ENCODE measurements at places on chromosomes 3 and 15.

GRCh38 chr3:169228522-169228921, 435.0 kb downstream of the MECOM start:
- no peak for DNase-seq

DNA sequence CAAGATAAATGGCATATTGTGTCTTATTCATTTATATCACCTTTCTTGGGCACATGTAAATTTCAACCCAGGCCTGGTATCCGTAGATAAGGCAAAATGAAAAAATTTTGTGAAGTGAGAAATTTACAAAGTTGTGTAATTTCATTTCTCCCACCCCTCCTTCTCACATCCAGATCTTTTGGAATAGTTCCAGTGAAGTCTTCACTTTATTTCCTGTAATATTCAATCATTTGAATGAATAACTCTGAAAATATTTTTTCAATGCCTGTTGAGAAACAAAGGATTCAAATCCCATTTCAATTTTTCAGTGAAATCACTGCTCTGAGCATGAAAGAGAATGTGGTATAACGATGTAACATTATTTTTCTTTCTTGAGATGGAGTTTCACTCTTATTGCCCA, 53.4 kb downstream of the BTLA start:
- no peak for DNase-seq

DNA sequence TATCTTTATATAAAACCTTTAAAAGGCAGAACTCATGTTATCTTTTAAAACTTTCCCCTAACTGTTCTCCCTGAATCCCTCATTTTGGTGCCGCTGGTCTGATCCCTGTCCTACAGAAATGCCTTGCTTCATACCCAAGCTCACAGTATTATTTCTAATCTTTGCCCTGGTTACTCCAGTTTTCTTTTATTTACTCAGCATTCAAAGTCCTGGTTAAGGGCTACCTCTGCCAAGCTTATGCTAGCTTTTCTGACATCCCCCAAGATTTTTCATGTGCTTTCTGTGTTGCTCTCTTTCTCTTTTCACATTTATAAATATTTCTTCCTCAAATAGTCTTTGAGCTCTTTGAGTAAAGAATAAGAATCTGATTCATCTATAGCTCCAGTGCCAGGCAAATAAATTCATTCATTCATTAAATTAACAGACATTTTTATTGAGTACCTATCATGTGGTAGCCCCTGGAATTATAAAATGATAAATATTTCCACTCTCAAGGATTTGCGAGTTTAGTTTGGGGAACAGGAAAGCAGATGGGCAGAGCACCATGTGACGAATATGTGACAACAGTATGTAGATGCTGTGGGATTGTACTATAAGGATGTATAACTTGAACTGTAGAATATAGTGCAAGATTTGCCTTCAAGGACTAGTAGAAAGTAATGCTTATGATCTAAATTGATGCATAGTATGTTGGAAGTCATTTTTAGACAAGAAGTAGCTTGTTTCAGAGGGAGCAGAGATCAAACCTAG, 247.5 kb downstream of the LPP start:
- no peak for DNase-seq

DNA sequence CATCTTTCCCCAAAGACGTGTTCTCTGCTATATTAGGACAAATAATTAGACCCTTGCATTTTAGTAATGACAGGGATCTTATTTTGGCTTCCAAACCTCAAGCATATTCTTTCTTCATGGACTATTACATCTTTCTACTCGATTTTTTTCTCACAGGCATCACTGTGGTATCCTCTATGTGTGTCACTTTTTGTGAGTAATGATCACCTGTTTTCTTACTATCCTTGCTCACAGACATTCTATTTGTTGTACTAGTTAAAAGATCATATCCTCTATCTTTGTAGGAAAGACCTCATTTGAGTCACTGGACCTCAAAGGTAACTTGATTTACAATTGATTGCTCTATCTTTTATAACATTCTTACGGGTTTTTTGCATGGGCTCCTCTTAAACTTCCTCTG, 6.8 kb downstream of the C3orf80 start:
- DNase-seq: no peak

GRCh38 chr3:43097400-43098080, 8.3 kb downstream of the POMGNT2 start:
- no peak for DNase-seq

DNA sequence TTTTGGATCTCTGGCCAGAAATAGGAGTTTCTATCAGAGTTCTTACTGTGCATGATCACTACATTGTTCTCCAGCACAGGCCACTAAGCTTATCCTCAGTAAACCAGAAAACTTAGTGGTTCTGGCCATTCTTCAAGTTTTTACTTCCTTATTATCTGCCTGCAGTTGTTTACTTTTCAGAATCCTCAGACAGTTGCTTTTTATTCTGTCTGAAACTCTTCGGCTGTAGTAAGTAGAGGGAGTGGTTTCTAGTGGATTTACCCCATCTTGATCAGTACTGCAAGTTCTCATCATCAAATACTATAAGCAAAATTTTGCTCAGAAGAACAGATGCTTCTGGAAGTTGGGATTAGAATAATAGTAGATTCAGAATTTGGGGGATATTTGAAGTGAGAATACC, 193.0 kb upstream of the RARB start:
- DNase-seq: no peak

- DNase-seq: no peak
These were observed 10.8 kb downstream of the CMTM8 start for GRCh38 chr3:32249184-32249782.

DNA sequence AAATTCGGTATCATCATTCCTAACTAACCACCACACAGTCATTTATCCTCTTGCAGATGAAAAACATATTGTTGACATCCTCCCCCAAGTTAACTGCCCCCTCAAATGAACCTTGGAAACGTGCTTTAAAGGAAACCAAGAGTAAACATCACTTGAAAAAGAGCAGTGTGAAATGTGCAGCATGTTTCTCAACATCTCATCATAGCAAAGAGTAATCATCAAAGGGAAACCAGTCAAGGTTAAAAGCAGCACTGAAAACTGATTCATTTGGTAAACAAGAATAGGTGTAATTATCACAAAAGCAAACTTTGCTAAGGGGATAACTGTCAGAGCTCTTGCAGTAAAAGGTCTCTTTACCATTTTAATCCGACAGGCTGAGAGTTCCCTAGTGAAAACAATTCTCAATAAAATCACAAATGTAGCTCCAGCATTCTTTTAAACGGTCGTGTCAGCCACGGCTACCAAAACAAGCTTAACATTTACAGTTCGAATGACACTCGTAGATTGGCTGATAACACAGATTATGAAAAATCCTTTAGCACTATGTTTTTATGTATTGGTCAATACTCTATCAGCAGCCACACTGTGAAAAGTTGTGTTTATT, 461.0 kb downstream of the GBE1 start:
- no peak for DNase-seq

DNA sequence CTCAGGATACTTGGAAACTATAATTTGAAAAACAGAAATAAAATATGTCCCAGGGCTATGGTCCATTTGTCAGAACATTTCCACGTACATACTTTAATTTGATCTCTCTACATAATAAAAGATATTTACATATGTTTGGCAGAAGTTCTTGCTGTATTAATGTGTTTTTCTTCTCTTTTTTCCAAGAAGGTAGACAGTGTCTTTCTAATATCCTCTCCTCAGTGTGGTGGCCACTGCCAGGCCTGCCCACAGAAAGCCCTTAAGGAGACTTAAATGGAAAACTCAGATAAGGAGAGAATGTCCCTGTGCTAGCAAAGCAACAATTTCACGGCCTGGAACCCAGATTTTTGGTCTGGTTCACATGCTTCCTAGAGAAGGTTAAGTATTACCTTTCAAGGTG, 76.5 kb upstream of the ARHGEF26 start:
- DNase-seq: no peak

DNA sequence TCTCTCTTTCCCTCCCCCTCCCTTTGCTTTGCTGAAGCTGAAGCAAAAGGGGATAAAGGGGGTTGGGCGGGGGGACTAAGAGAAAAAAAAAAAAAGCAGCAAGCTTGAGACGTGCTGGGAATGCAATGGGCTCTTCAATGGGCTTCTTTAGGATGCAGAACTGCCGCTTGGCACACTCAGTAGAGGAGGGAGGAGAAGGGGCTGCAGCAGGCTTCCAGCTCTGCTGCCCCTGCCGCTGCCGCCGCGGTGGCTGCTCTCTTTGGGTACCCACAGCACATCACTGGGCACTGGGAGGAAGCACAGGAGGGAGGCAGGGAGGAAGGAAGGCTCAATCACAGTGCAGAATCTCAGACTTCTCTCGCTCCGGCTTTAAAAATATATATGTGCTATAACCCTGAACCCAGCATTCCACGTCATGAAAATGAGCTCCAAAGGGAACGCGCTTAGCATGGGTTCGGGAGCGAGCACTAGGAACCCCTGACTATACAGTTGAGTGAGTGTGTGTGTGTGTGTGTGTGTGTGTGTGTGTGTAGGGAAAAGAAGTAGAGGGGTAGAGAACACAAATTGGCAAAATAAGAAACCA, 3.5 kb downstream of the SLITRK3 start:
- no peak for DNase-seq

- DNase-seq: no peak
These were observed 127.6 kb downstream of the RYR3 start for GRCh38 chr15:33438396-33438795.

GRCh38 chr3:33803894-33804526, 5.6 kb downstream of the PDCD6IP start:
- DNase-seq: no peak

- DNase-seq: no peak
These were observed 1215.5 kb downstream of the ROBO2 start for GRCh38 chr3:78255403-78255802.

DNA sequence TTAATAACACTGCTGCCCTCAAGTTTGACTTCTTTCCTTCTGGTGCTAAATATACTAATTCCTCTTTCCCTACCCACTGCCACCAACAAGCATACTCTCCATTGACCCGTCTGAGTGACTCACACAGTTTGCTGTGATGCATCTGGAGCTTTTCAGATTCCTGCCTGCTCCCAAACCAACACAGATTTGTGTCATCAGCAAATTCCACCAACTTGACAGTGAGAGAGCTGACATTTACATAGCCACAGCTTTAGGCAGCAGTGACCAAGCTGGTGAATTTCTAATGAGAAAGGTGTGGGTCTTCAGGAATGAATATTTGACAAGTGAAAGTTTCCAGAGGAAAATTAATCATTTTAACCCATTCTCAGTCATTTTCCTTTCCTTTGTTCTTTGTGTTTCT, 96.5 kb upstream of the PRICKLE2 start:
- no peak for DNase-seq

GRCh38 chr3:66812136-66812535, 186.0 kb upstream of the KBTBD8 start:
- DNase-seq: no peak

GRCh38 chr15:92394309-92395097, 822 bp downstream of the ST8SIA2 start:
- no peak for DNase-seq

DNA sequence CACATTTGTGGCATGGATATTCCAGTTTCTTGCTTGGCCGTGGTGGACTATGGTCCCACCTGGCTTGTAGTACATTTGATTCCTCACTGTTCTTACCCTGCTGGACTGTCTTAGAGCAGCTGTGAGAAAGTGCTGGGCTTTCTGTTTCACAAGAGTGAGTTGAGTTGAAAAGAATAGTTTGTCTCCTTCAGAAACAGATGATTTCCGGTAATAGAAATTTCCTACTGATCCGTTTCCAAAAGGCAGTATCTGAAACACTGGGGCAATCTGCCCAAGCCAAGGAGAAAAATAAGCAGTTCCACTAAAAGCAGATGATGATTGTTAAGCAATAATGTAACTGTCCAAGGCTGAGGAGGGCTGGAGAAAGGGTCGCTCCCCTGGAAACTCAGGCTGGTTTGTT, 96.0 kb downstream of the SUCLG2 start:
- no peak for DNase-seq

DNA sequence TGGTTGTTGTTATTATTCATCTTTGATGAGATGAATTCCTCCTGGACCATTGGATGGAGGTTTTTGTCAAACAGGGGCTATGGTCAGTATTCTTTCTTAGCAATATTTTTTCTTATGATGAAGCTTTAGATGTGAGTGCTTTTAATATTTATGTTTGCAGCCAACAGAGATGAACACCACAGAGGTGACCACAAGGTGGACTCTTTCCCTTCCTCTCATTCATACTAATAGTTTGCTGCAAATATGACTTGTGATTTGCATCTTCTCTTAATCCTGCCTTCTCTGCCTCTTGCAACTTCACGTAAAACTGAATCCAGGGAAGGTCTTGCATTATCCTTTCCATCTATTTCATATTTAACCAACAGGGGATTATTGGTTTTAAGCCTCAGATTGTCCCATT, 473.1 kb upstream of the UBE2E2 start:
- DNase-seq: no peak

GRCh38 chr3:65636326-65636725, 402.4 kb downstream of the MAGI1 start:
- no peak for DNase-seq

All from left ventricle myocardium inferior (tissue), 1 donor.